ENCODE measurements at places on chromosomes 5 and 9.

DNA sequence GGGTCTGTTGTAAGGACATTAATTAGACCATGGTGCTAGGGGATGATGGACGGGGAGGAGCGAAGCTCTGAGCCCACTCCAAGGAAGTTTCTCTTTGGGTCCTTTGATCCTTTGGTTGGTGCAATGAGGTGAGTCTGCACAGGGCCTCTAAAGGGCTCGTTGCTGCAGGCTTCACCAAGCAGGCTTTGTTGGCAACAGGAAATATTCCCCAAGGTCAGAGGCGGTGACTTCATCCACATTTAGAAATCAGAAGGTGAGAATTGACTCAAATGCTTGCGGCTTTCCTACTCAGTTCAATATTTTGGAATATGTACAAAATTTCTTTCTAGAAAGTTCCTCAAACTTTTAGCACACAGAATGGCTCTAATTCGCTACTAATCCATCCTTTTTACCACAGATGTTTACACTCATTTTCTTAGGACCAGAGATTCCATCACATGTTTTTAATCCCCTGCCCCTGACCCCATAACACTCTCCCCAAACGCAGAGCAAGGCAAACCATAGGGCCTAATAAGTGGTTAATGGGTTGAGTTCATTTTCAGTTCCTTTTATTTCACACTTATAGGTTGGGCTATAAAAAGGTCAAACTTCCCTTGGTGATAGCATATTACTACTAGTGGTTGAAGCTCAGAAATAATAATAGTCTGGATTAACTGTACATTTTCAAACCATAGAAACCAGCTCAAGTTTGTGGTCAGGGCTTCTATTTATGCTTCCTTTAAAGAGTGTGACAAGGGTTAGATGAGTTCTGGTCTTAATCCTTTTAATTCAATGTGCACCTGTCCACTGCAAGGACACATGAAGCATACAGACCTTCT, 37.3 kb upstream of the TMEM252 start:
- no peak for DNase-seq

GRCh38 chr9:22446589-22446949, at the start of gene DMRTA1:
Gene DMRTA1, plus strand, starts transcription at chr9:22446824. Its CDS starts 242 bp downstream, at chr9:22447066.
- peak; percentile 6 for DNase-seq

DNA sequence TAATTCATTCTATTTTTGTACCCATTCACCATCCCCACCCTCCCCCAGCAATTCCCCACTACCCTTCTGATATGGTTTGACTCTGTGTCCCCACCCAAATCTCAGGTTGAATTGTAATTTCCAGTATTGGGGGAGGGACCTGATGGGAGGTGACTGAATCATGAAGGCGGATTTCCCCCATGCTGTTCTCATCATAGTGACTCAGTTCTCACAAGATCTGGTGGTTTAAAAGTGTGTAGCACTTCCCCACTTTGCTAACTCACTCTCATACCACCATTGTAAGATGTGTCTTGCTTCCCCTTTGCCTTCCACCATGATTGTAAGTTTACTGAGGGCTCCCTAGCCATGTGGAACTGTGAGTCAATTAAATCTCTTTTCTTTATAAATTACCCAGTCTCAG, 25.9 kb upstream of the TESK1 start:
- no peak for DNase-seq

GRCh38 chr9:71672573-71672972, 95.7 kb downstream of the CEMIP2 start:
- DNase-seq, result no peak

DNA sequence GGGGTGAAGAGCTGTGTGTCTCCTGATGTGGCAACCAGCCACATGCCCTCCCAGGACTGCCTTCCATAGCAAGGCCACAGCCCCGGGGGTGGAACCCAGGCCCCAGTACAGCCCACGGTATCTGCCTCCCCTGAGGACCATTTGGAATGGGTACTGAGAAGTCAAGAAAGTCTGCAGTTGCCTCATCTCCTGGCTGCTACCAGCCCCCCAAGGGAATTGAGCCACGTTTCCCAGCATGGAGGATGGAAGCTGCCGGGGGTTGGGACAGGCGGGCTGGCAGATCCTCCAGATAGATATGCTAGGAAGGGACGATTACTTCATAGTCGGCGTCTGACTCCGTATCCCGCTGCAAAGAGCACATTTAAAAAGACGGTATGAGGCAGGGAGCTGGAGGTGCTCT, 5.5 kb upstream of the DMRT2 start:
- no peak for DNase-seq

DNA sequence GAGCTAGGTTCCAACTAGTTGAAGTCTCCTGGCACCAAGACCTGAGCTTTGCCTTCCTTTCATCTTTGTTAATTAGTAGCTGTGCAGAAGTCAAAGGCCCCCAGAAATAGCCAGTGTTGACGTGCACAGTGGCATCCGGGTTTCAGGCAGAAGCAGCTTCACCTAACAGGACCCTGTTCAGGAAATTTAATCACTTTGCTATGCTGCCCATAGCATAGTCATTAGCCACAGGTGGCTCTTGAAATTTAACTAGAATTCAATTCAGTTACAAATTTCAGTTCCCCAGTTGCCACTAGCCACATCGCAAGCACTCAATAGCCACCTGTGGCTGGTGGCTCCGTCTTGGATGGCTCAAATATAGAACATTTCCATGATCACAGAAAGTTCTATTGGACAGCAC, 179.1 kb downstream of the GOLPH3 start:
- DNase-seq, result no peak

- DNase-seq, result peak; percentile 18
Measured at GRCh38 chr5:62043289-62044280, 262.4 kb upstream of the KIF2A start.

- no peak for DNase-seq
Measured at GRCh38 chr9:89811886-89812450, 207.2 kb downstream of the GADD45G start.

DNA sequence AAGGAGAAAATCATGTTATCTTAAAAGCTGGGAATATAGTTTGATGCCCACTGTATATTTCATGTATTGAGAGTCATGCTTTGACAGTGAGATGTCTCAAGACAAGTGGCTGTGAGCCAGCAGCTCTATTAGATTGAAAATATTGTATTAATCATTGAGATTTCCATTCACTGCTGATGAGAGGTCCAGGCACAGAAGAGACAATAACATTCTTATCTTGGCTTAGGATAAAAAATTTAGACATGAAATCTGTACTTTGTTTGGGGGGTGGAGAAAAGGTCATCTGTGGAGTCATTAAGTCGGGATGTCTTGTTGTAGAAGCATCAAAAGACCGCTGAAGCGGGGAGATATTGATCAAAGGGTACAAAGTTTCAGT, 97.9 kb upstream of the EQTN start:
- no peak for DNase-seq

DNA sequence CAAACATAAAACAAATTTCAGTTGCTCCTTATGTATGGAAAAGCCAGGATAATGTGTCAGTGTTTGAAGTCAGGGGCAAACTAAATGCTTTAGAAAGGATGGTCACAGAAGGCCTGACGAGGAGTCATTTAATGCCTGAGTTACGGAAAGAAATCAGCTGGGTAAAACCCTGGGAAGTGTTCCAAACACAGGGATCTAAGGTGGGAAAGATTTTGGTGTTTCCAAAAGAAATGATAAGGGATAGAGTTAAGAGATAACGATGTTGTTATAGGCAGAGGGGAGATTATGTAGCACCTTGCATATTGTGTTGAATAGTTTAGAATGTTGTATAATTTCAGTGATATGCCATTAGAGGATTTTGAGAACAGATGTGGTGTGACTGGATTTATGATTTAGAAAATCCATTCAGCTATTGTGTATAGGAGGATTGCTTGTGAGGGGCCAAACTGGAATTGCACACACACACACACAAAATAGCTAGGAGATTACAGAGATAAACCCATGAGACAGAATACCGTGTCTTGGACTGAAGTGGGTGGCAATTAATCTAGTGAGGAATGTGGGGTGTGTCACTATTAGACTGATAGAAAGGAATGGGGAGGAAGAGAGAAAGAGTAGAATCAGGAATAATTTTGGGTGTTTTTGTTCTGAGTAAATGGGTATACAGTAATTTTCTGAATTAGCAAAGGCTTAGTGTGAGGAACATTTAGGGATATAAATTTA, 274.2 kb upstream of the DAB2 start:
- DNase-seq, result no peak

GRCh38 chr5:124936626-124936933, 190.1 kb upstream of the ZNF608 start:
- DNase-seq, result no peak

GRCh38 chr9:114914139-114914538, 16.3 kb downstream of the TNFSF8 start:
- no peak for DNase-seq

- no peak for DNase-seq
Measured at GRCh38 chr9:16687678-16688369, 182.6 kb downstream of the BNC2 start.

Measured in NCI-H187 (cell line).